ENCODE measurements at places on chromosomes 5 and 9.

- no peak for DNase-seq
Observed at GRCh38 chr5:7190712-7191250, 205.2 kb upstream of the ADCY2 start.

DNA sequence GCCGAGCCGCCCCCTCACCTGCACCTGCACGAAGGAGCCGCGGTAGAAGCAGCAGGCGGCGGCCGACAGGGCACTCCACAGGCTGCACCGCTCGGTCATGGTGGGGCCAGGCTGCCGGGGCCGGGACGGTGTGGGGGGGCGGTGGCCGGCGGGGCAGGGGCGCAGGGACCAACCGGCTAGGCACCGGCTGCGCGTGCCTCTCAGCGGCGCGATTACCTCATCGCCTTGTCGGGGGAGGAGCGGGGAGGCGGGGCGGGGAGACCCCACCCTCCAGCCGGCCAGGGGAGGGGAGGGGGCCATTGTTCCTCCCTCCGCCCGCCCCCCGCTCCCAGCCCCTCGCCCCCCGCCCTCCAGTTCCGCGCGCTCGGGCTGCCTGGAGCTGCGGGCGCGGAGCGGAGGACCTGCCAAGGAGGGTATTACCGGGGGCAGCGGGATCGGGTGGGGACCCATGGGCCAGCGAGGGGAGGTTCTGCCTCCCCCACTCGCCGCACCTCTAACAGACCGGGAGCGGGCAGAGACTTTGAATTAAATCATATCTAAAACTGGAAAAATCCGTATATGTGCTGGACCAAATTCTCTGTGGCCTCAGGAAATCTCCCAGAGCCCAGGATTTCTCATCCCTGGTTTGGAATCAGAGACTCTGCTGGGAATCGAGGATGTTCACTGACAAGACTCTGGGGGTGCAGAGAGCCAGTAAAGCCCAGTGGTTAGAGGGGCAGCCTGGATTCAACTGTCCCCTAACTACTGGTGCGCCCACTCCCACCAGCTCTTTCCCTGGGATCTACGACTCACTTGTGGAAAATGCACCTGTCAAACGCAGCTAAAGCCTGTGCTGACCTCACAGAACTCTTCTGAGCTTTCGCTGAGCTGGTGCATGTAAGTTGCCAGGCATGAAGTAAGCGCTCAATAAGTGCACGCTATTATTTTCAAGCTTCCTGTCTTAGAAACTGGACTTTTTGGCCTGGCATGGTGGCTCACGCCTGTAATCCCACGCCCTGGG, 20.3 kb upstream of the TOR2A start:
- DNase-seq, result no peak

DNA sequence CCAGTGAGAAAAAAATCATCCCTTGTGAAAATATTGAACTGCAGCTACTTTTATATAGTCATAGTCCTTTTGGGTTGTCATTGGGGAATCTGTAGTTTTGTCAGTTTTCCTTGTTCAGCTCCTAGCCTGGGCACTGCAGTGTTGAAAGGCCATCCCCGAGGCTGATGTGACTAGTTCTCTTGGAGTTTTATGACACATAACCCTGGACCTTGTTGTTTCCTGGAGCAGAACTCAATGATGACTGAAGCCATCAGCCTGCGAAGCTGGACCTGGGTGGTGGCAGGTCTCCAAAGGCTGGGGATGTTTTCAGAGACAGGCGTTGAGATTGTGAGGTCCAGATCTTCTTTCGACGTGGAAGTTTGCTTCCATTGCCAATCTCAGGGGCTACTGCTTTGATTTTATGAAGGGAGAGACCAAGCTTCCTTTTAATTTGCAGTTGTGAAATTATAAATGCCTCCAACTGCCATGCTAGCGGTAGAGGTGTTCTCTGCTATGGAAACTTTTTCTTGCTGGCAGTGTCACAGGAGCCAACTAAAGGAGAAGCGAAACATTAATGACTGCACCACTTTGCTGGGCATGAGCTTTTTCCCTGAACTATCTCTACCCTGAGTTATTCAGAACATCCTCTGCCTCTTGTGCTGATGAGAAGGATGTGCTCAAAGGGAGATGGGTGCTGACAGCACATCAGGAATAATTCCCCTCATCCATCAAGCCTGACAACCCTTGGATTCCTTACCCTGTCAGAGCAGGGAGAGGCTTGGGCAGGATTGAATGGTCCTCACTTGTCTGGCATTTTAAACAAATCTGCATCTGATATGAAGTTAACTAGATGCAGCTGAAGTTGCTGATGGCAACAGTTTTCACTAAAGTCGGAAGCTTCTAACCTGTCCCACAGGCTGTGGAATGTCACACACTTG, 209.6 kb downstream of the MAST4 start:
- DNase-seq, result no peak

- no peak for DNase-seq
Observed at GRCh38 chr5:112933651-112934365, 11.8 kb upstream of the REEP5 start.

GRCh38 chr5:170226129-170226615, 6.6 kb upstream of the C5orf58 start:
- DNase-seq, result no peak

- no peak for DNase-seq
Observed at GRCh38 chr5:161414896-161415295, 131.6 kb downstream of the GABRB2 start.

GRCh38 chr5:116887104-116887503, 312.5 kb upstream of the SEMA6A start:
- no peak for DNase-seq

- peak; percentile 64 for DNase-seq
Observed at GRCh38 chr9:22041775-22042174, 32.7 kb upstream of the CDKN2B start.

- no peak for DNase-seq
Observed at GRCh38 chr9:33517373-33517772, 6.7 kb upstream of the ANKRD18B start.

- DNase-seq, result no peak
Observed at GRCh38 chr9:135324329-135324728, 155.3 kb upstream of the PPP1R26 start.

- no peak for DNase-seq
Observed at GRCh38 chr5:35016174-35017051, 31.3 kb downstream of the AGXT2 start.

DNA sequence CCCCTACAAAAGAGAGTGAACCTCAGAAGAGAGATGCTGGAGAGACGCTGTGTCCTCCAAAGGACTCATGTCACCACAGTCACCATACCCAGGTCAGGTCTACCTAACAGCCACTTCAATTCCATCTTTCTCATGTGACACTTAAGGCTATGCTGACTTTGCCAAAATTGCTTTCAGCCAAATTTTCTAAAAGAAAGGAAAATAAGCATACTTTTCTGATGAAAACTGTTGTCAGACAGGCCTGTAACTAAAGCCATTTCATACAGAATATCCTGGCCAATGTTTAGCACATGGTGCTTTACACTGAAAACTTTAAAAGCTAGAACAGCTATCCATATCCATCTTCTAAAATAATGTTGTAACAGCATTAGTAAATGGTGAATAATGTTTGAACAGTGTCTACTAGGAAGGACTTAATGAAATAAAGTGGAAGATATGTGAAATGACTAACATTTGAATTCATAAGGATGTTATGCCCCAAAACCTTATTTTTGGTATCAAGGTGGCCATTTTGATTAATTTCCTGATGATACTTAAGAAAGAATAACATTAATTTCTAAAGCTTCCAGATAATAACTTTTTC, 97.2 kb downstream of the NFIB start:
- DNase-seq, result no peak

- DNase-seq, result no peak
Observed at GRCh38 chr9:38337181-38337580, 55.3 kb upstream of the ALDH1B1 start.

DNA sequence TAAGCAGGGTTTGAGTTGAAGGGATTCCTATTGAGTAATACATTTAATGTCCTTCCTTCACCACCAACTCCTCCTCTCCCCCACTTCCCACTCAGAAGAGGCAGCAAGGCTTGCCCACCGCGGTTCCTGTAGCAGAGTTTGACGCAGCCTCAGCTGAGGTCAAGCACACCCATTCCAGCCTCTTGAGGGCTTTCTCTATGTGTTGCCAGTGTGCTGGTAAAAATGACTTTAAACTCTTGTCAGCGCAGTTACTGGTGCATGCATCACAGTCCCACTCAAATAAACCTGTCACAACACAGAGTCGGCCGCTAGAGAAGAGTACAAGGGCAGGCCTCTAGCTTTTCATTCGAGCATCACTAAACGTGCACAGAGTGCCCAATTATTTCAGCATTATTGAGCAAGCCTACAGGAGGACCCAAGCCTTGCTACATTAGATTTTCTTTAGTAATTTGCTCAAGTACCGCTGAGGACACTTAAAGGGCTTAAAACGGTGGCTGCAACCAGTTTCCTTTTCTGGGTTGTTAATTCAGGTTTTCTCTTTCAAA, 79.6 kb downstream of the TLE4 start:
- no peak for DNase-seq

GRCh38 chr9:95574176-95574575, 57.4 kb upstream of the PTCH1 start:
- DNase-seq, result no peak

GRCh38 chr5:149200355-149200754, 59.1 kb downstream of the ABLIM3 start:
- no peak for DNase-seq

DNA sequence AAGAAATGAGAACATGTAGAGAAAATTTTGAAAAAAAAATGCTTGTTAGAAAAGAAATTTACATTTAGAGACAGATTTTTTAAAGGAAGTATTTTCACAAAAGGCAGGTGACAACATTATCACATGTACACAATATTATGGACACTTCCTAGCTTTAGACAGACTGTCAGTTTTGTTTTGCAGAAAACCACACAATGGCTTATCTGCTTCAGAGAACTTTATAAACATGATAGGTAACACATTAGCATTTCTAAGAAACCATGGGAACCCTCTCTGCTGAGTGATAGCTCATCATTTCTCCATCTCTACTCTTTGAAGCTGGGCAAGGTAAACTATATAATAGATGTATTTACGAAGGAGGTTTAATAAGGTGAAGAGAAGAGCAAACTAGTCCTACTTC, 25.6 kb downstream of the POU5F2 start:
- DNase-seq, result no peak

GRCh38 chr5:119327018-119327417, 28.8 kb upstream of the TNFAIP8 start:
- DNase-seq, result no peak

DNA sequence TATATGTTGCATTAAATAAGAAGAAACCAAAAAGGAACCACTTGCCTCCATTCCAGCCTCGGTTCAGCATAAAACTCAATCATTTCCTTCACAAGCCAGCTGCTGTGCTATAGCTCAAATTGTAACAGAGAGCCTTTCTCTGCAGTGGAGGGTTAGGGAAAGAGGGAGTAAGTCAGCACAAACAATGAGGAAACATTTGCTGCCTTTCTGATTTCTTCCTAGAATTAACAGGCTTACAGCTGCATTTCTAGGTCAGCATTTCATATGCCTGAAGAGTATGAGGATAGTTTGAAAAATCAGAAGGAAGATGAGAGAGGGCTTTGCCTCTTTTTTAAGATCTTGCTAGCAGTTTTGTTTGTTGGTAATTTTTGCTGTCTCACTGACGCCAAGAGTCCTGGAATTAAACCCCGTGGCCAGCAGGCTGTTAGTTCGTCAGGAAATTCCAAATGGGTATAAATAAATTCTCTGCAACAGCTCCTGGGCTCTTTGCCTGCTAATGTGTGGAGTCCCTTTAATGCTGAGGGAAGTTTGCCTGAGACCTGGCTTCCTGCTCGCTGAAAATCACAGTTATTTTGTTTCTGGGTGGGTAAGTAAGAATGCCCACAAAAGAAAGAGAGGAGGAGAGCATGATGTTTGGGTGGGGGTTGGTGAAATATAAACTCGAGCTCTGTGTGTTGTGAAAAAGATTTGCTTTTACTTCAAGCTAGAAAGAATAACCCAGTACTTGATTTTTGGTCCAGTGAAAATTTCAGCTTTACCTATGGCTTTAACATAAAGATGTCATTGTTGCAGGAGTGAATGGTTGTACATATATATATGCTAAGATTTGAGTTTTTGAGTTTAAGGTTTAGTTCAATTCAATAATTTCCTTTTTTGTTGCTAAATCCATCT, 148.1 kb upstream of the DMRT1 start:
- DNase-seq, result no peak

DNA sequence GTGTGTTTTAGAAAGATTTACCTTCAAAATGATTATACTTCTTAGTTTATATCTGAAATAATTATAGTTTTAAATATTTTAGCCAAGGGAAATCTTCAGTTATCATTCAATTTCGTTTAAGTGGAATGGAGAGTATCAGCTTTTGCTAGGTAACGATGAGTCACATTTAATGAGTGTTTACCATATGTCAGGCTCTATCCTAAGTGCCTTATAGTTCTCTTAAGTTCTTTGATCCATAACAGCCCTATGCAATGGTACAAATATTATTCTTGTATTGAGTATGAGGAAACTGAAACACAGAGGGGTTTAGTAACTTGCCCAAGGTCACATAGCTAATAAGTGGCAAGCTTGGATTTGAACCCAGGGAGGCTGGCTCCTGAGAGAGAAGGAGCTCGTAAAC, 37.5 kb upstream of the SHB start:
- DNase-seq, result no peak

GRCh38 chr5:42483472-42484154, 60.4 kb downstream of the GHR start:
- DNase-seq, result no peak

GRCh38 chr5:172705576-172706084, 64.6 kb downstream of the NEURL1B start:
- DNase-seq, result no peak

DNA sequence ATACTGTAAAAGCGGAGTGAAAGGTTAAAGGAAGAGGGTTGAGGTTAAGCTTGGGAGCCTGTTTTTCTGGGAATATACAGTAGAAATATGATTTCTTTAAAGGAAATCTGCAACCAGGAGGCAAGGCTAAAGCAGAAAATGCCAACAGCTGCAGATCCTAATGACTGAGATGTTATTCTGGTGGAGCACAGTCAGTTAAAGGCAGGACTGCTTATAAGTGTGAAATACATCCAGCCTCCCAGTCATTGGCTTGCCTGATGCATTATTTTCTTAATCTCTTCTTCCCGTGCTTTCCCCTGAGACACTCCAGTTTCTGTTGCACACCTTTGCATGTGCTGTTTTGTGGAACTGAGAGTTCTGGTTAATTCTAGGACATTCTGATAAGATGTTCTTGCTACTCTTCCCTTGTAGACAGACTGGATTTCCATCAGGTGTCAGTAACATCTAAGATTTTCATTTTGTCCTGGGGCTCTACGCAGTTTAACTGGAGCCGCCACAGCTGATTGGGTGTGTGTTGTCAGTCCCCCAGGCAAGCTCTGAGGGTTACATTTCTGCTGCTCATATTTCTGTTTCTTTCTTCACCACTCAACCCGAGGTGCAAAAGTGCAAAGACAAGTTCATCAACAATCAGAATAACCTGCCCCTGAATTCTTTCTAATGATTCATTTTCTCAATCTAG, 44.4 kb downstream of the CAST start:
- no peak for DNase-seq

- no peak for DNase-seq
Observed at GRCh38 chr9:70802206-70802605, 319.2 kb downstream of the TRPM3 start.

DNA sequence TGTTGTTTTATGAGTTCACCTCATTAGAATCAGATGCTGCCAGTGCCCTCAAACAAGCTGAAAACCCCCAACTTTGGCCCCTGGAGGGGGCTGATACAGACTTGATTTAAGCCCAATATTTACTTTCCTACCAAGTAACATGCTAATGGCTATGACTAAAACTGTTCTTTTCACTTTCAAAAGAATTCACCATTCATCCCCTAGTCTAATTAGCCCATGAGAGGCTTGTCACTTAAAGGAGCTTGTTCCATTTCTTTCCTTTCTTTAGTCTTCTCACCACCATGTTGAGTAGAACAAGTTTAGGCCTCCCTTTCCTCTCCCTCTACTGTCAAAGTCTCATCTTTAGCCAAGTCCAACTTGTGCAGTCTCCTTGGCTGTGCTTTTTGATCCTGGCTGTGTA, 50.4 kb downstream of the EPB41L4B start:
- no peak for DNase-seq

Data from pancreas (tissue), 10 donors.